ENCODE measurements at places on chromosomes 6 and 20.

DNA sequence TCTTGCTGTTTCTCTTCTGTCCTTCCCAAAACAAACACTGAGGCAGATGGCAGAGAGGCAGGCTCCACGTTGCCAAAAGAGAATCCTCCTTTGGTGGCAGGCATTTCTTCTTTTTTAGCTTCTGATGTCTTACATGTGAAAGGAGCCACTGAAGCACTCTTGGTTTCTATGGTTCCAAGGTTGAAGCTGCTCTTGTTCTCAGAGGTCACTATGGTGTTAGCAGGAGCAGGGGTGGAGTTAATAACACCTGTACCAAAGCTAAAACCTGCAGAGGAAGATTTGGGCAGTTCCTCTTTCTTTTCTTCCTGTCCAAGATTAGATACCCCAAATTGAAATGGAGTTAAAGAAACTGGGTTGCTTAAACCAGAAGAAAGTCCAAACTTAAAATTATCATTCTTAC, 28.8 kb downstream of the FAM8A1 start:
- no peak for DNase-seq

- DNase-seq, result no peak
These were observed 27.2 kb downstream of the UBE2V1 start for GRCh38 chr20:50085481-50086365.

DNA sequence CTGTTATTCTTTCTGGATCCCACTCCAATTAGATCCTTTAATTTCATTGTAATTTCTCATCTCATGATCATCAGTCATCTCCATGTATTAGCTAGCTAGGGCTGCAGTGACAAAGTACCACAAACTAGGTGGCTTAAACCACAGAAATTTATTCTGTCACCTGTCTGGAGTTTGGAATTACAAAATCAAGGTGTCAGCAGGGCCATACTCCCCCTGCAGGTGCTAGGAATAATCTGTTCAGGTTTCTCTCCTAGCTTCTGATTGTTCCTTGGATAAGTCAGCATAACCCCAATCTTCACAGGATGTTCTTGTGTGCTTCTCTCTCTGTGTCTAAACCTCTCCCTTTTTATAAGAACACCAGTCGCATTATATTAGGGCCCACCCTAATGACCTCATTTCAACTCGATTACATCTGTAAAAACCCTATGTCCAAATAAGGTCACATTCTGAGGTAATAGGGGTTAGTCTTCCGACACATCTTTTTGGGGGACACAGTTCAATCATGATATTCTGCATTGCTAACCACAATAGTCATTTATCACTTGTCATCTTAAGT, 40.5 kb downstream of the BEND6 start:
- DNase-seq, result no peak

DNA sequence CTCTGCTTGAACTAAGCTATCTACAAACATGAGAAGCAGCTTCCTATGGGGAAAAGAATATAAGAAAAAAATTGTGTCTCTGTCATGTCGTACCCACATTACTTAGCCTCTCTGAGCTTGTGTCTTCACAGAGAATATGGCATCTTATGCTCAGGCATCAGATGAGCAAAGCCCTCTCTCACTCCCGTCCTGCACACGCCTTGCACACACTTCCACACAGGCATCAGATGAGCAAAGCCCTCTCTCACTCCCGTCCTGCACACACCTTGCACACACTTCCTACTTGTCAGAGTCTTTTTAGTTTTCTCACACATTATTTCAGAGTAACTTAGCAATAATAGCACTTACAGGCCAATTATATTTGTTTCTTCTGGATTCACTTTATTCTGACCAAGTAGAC, 79.0 kb upstream of the DUSP22 start:
- DNase-seq, result no peak

GRCh38 chr6:36729161-36729524, 31.5 kb downstream of the RAB44 start:
- DNase-seq, result no peak

DNA sequence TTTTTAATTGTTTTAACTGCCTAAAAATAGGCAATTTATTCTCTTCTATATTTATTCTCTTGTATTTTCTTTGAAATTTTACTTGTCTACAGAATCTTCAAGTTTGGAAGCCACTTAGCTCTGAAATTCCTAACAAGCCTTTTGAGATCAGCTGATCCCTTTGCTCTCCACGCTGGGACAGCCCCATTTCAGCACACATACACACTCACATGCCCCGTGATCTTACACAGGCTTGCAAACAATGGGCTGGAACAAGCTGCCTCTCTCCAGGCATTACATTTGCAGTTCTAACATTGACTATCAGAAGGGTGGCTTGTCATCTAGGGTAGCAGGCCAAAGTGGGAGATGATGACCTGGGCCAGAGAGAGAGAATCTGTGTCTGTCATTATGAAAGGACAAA, 62.1 kb upstream of the RAB32 start:
- DNase-seq, result no peak

DNA sequence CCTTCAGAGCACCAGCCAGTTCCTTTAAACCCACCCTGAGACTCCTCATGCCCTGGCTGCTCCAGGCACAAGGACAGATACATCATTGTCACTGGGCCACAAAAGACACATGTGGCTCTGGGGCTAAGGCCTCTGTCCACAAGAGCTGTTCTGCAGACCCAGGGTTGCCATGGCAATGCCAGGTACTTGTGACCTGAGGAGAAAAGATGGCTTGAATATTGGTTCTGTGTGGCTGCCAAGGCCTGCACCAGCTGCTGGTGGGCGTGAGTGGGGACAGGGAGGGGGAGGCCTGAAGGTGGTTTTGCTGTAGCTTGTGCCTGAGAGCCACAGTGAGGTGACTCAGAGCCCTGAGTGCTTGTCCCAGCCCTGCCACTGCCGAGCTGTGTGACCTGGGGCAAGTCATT, 31.8 kb downstream of the SAYSD1 start:
- no peak for DNase-seq

GRCh38 chr20:18904192-18904591, 90.6 kb downstream of the SCP2D1 start:
- no peak for DNase-seq

DNA sequence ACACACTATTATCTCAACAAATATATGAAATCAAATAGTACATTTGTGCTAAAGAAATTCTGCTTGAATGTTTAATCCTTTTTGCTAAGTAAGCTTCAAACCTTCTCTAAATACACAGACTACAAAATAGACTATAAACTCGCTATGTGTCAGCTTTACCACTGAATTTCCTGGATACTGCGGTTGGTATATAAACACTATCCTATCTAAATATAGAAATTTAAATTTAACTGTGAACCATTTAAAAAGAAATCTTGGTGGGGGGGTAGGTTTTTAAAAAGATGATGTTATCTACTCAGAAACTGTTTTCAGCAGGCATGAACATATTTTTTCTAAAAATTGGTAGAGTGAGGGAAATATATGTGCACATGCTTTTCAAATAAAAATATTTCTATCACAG, 306.5 kb upstream of the RUNX2 start:
- no peak for DNase-seq

- DNase-seq, result no peak
These were observed 96.8 kb upstream of the LY86 start for GRCh38 chr6:6491761-6492160.

DNA sequence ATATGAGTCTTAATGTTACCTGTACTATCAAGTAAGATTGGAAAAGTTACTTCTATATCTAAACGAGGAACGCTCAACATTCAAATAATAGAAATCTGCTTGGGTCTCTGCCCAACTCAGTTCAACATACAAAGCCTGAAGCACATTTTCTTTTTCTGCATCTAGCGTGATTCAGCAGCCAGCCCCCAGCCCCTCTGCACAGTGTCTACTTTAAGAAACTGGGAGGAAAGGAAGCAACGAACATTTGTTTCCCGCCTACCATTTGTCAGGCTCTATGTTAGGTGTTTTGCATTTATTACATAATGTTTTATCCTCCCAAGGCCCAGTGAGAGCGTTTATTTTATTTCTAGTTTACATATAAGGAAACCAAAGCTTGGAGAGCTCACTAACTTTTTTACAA, 17.3 kb downstream of the PHACTR1 start:
- no peak for DNase-seq

DNA sequence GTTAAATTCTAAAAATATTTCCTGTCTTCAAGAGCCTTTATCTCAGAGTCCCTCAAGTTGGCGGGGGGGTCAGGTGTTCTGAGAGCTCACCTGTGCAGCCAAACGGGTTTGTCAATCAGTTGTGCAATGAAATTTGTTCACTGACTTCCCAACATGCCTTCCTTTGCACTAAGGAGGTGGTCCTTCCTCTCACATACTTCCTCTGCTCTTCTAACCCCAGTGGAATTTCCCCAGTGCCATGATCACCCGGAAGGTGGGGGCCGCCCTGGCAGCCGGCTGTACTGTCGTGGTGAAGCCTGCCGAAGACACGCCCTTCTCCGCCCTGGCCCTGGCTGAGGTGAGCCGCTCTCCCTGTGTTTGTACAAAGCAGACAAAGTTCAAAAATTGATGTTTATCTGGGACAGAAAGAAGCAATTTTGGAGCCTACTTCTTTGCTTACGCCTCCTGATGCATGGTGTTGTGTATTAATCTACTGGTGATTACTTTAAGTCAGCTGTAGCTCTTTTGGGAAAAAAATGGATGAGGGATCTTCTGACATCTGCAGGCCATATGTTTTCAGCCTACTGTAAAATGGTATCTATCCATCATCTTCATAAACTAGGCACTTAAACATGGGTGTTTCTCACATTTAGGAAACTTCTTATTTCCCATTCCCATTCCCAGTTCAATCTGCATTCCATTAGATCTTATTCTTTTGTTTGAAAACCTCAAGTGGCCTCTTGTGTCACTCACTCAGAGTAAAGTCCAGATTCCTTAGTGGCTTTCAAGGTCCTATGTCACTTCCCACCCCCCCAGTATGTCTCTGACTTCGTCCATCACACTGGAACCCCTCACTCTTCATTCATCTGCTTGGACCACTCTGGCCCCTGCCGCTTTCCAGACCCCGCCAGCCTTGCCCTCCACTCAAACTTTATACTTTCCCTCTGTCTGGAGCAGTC, 10.1 kb downstream of the ALDH5A1 start:
- no peak for DNase-seq

DNA sequence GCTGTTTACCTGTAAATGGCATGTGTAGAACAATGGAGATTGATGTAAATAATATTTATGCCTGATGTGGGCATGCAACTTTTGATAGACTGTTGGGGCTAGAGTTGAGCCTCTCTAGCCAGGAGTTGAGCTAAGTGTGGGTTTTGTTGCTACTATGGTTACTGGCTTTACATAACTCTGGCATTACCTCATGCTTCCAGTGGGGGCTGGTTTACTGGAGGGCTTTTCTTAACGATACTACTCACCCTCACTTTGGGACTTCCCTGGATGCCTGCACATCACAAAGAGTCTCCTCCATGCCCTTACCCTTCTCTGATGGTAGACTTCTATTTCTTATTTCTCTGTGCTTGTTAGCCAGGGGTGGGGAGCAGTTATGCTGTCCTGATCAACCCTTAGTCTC, 524.6 kb upstream of the CDH4 start:
- no peak for DNase-seq

DNA sequence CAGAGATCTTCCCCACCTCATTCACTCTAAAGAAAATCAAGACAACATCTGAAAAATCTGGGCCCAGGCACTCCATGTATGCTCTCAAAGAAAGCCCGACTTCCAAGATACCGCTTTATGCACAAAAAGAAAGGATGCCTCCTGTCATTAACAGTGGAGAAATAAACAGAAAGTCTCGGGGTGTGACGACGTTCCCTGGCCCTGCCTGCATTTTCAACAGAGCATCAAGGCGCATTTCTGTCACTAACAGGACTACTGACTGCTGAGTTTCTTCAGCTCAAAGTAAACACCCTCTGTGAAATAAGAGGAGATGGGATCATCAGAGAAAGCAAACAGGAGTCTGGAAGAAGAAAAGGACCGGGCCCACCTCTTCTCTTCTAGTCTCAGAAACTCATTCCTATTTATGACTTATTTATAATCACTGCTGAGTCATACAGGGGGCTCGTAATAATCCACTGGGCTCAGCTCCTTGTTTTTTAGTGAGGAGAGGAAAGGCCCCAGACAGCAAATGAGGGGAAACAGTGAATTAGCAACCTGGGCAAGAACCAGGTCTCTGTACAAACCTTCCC, 99.7 kb downstream of the ZMYND8 start:
- no peak for DNase-seq

GRCh38 chr20:6074145-6074561, 20.3 kb upstream of the LRRN4 start:
- DNase-seq, result no peak

GRCh38 chr20:63343460-63344445, 17.4 kb downstream of the CHRNA4 start:
- DNase-seq, result no peak

- no peak for DNase-seq
These were observed 434.5 kb downstream of the HDGFL1 start for GRCh38 chr6:23003671-23004467.

DNA sequence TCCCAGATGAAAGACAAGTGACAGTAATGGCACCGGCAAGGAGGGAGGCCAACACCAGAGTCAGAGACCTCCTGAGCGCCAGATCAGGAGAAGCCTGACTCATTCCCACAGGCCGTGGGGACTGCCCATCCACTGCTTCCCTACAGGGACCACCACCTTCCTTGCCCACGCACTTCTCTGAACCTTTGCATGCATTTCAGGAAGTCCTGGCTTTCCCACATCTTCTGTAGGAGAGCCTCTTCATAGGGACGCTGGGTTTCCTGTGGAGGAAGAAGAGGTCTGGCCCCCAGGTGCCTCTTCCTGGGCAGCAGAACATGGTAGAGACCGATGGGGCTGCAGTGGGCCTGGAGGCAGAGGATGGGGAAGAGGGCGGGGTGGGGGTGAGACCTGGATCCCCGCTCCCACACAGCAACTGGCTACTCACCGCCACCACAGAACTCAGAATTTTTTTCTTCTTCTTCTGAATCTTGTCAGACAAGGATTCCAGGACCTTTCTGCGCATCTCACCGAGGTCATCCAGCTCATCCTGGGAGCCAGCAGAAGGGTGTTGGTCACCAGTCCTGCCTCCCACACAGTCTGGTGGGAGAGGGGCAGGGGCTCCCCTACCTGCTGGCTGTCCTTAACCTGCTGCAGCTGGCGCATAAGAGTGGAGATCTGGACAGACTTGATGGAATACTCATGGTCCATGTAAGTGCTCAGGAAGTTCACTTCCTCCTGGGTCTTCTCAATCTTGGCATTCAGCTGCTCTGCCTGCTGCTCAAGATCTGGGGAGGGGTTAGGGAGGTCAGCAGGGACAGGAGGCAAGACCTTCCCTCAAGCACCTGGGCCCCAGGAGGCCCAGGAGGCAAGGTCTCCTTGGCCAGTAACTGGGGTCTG, 13.7 kb downstream of the C20orf96 start:
- no peak for DNase-seq

DNA sequence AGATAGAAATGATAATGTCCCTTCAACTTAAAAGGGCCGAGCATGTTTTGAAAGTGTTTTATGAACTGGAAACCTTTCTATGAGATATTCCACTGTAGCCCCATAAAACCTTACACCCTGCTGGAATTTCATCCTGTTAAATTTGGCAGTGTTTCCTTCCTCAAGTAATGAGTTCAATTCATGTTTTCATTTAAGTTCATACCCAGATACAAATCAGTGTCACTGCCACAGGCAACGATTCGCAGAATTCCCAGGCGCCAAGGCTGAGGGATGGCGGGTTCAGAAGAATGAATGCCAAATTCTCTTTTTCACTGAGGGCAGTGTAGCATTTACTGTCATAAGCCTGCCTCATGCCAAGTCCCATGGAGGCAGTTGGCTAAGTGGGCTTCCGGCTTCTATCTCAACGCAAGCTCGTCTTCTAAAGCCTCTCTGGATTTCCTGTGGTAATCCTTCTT, 511.8 kb upstream of the ID4 start:
- no peak for DNase-seq

- DNase-seq, result no peak
These were observed 132.0 kb upstream of the JAG1 start for GRCh38 chr20:10805764-10806163.

GRCh38 chr20:47724396-47724795, 60.9 kb downstream of the SULF2 start:
- DNase-seq, result no peak

- no peak for DNase-seq
These were observed 114.8 kb upstream of the SNX9 start for GRCh38 chr6:157708239-157708638.
